ENCODE measurements at places on chromosomes 12 and 14. TPM values are rescaled to one million over a fixed set of nuclear protein-coding genes. Genes with fewer than 3 reads are reported as not detected.

Gene RBP5
- total RNA-seq, result not detected

Gene CLEC1B
- total RNA-seq, result not detected

Gene SPIC
- not detected for total RNA-seq

Gene REC8
- total RNA-seq, result 22.1 TPM

Gene BEST3
- total RNA-seq, result not detected

Gene DDIT3
- total RNA-seq, result 73.3 TPM
